Glutamatergic neuron (in vitro differentiated cells): ENCODE measurements at places on chromosomes 12 and 14.

GRCh38 chr12:125873016-125873415, 807.8 kb downstream of the AACS start:
- no peak for DNase-seq

GRCh38 chr12:91178139-91178561, 4.5 kb downstream of the DCN start:
- no peak for DNase-seq

DNA sequence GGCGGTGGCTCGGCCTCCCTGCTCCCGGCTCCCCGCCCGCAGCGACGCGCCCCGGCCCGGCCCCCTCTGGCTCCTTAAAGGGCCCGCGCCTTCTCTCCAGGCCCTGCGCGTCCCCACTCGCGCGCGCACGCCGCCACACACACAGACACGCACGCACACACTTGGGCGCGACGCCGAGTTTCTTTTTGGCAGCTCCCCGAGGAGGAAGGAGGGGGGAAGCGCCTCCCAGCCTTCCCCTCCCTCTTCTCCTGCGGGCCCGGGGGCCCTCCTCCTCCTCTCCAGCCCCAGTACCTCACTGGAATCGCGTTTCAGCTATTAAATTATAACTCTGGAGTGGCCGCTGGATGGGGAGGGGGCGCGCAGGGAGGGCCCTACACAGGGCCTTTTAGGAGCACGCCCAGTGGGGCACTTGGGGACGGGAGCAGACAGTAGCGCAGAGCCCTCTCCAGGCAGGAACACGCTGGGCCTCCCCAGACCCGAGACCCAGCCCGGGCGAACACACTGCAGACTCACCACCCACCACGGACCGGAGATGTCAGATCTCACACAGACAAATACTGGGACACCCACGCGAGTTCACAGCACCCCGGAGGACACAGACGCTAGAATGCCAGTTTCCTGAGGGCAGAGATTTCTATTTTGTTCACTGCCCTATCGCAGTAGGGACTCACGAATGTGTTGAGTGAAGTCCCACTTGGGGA, 411 bp upstream of the NCOR2 start:
- peak; percentile 78 for DNase-seq

DNA sequence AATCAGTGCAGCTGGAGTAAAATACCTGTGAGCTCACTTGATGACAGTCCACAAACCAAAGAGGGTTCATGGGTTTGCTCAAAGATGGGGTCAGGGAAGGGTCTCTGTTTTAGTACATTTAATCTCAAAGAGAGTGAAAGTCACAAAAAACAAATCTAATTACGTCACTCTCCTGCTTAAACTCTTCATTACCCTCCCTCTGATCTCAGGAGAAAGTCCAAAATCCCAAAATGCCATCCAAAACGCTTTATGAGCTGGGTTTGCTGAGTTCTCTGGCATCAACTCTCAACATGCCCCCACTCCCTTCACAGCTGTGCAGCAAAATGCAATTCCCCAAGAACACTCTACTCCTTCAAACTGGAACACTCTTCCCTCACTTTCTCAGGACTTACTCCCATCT, 40.4 kb upstream of the LGR5 start:
- no peak for DNase-seq

DNA sequence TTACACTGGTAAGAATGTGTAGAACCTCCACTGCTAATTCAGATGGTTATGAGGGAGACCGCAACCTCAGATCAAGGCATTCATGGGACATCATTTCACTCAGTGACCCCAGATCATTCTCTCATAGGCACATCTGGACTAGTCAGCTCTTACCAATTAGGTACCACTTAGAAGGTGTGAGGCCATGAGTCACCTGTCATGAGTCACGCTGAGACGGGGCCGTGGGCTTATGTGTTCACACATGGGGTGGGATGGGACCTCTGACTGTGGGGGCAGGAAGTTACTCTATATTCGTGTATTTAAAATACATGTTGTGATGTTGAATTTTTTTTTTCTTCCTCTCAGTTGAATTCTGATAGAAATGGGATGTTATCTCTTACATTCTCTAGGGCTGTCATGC, 55.9 kb downstream of the CCDC92 start:
- DNase-seq: no peak

- no peak for DNase-seq
Measured at GRCh38 chr12:24172031-24172772, 222.7 kb upstream of the SOX5 start.

DNA sequence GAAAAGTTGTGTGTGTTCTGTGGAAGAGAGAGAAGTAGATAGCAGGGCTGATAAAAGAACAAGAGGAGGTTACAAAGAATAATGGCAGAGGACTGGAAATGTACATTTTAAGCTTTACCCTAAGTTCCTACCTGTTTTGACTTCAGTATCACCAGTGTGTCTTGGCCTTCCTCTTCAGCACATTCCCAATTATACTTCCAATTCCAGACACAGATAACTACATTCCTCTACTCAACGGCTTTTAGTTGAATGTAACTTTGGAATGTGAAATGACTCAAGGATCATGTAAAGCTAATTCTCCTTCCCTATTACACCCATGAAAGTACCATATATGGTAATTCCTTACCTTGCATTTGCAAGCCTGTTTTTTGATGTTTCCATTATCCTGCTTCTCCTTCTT, 5.0 kb downstream of the MGST1 start:
- no peak for DNase-seq

- DNase-seq: no peak
Measured at GRCh38 chr12:114026805-114027204, 60.7 kb upstream of the RBM19 start.

DNA sequence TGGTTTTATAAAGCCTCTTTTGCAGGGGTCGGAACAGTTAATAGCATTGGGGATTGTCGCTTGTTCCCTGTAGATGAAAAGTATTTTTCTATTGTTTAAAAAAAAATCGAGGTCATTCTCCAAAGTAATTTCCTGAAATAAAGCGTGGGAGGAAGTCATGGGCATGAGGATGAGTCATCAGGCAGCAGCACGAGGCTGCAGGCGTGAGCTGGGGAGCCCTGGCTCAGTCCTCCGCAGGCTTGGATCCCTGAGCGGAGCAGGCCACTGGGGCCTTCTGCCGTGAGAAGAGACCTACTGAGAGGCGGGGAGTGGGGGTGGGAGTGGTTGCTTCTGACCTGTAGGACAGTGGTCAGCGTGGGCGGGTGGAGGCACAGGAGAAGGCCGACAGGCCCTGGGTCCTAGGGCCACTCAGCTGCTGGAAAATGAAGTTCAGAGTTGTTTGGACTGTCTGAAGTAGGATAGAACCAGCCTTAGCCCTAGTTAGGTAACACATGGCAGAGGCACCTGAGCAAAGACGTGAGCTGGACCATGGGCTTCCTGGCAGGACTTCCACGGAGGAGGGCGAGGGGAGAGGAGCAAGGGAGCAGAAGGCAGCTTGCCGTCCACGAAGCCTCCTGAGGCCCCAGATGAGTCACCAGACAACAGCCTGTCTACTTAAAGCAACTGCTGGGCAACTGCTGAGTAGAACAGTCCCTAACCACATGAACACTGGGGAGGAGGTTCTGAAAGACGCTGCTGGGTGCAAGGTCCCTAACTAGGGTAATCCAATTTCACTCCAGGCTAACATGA, 21.1 kb upstream of the LGALS3 start:
- DNase-seq: peak; percentile 51

DNA sequence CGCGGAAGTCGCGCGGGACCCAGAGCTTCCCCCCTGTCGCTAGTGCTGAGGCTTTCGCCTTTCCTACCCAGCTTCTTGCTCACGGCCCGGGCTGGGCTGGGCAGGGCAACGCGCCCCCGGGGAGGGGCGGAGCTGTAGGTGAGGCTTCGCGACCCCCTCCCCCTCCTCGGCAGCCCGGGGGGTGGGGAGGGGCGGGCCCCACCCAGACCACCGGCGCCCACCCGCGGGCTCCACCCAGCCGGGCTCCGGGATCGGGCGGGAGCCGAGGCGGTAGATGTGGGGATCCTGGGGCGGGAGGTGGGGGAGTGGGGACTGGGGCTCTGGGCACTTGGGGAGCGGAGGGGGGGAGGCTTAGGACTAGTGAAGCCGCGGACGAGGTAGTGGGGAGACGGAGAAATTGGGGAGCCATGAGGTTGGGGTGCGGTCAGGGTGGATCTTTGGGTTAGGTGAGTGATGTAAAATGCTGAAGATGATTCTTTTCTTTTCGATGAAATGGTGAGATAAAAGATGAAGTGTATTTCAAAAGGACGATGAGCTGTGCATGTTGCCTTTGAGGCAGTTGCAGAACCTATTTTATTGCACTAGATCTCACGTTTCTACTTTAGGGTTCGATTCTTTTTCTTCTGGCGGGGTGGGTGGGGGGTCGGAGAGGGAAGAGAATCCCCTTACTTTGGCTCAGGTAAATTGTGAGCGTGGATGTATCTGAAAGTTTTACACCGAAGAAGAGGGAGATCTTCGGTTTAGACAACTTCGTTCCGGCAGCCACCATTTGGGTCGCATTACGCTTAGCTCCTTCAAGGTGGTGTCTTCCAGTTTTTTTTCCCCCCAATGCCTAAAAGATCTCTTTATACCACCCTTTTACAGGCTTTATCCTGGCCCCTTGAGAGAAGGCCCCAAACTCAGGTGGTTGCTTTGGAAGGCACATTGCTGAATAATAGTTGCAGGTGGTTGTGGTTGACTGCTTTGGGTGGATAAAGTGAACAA, 619 bp downstream of the ERC1 start:
- DNase-seq: no peak

DNA sequence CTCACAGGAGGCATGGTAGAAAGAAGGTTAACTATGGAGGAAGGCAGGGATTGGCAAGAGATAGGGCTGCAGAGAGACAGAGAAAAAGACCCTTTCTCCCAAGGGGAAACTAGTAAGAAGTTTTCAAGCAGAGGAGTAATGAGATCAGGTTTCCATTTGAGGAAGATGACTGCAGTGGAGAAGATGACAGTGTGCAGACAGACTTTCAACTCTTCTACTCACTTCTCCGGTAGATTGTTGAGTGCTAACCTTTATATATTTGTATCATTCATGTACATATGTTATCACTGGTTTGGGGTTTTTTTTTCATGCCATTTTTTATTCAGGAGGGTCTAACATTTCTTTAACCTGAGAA, 5.9 kb upstream of the B3GNT4 start:
- DNase-seq: no peak

GRCh38 chr12:2324387-2324786, 271.6 kb downstream of the CACNA1C start:
- no peak for DNase-seq

DNA sequence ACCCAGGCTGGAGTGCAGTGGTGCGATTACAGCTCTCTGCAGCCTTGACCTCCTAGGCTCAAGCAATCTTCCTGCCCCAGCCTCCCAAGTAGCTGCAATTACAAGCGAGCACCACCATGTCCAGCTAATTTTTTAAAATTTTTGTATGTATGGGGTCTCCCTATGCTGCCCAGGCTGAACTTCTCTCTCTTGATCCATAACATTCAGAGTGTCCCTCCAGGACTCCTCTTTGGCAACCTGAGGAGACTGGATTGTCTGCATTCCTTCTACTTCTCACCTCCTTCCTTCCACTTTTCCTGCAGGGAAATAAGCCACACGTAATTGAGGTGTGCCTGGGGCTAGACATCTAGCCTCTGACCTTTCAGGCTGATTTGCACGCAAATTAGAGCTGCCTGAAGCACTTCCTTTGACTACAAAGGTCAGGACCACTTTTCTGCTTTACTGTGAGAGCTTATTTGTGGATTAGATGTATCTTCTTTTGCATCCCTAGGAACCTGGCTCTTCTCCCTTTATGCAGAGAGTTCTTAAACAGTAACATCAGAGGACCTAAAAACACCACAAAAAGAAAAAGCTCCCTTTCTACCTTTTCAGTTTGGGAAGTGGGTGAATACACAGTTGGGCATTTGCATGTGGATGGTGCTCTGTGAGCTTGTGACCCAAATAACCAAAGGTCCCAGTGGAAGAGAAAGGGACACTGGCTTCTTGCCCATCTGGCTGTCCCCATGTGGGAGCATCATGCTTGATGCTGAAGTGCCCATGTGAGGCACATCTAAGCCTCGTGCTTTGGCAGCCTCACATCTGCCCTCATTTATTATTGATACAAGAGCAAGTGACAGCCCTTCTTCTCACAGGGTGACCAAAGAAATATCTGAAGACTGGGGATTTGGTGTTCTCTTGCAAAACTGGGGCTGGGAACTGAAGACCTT, 33.5 kb downstream of the PYGL start:
- DNase-seq: peak; percentile 34

DNA sequence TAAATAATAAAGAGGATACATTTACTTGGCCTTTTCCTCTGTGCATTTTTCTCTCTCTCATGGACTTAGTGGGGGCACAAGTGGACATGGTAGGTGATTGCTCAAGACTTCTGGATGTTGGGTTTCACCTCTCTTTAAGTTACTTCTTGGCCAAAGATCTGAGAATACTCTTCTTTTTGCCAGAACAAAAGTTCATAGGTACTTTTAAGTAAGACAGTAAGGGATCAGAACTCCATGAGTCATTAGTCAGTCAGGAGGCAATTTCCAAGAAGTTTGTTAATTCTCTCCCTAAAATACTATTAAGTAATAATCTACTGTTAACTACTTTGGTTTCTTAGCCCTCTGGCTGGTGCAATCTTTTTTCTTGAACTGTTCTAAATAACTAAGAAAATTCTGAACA, 84.2 kb downstream of the GRIP1 start:
- DNase-seq: no peak

DNA sequence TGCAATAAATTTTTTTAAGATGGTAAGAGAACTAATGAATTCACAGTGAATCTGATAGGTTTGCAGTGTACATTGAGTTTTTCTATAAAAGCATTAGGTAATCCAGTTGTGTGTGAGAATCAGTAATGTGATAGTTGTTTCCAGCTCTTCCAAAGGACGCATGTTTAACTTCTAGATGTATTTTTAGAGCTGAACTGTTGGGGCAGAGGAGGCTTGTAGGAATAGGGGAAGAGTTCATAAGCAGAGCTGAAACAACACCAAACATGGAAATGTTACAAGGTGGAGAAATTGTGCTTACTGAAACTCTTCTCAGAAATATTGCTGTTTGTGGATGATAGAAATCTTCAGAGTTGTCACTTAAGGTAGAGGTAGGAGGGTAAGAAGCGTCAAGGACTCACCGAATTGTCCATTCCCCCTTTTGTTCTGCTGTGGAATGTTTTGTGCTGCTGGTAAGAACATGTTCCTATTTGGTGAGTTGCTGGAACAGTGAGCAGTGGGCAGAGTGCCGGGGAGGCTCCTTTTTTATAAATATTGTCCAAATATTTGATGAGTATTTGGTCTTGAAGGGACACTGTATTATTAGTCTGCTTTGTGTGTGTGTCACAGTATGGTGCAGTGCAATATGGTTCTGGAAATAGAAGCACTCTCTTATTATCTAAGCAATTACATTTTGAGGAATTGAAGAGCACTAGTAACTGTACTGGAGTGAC, 76.7 kb downstream of the ANO6 start:
- DNase-seq: no peak

DNA sequence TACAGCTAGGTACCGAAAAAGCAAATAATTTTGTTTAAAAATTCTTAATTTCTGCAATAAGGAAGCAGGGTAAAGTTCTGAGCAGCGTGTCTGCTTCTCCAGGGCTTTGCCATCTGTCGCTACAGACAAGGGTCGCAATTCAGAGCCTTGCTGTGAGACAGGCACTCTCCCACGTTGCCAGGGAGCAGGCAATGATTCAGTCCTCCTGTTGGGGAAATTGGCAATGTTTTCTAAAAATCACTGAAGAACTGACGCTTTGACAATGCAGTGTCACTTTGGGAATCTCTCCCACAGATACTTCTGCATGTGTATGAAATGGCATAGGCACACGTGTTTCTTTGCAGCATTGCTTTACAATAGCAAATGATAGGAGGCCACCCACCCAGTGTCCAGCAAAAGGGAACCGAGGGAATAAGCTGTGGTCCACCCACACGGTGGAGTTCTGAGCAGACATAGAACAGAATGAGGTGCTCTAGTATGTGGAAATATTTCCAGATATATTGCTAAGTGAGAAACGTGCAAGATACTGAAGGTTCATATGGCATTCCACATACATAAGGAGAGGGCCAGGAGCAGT, 16.0 kb upstream of the HIP1R start:
- DNase-seq: no peak
